ENCODE measurements at places on chromosomes 2 and 18.
A peak's percentile ranks its signal among the peaks of the same experiment; 100 is the strongest.

DNA sequence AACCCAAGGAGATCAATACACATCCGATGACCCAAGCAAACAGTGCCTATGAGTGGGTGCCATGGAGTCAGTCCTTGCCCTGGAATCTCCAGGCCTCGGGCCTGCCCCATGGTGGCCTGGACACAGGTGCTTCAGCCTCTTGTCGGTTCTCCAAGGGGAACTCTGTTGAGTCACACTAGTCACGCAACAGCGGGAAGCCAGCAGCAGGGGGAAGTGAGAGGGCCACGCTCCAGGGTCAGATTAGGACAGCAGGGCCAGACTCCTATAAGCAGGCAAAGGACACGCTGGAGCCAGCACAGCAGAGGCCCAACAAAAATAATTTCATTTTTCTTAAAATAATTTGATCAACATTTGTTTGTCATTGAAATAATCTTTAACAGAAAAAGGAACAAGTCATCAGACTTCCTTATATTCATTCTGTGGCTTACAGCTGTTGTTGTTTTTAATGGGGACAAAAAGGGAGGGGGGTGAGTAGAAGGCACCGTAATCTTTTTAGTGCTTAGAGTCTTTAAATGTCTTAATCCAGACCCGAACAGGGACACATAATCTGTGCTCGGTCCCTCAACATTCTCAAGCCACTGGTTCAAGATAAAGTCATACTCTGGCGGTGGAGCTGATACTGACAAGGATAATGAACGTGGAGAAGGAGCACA, 16.4 kb upstream of the ARMC9 start:
- no peak for DNase-seq

DNA sequence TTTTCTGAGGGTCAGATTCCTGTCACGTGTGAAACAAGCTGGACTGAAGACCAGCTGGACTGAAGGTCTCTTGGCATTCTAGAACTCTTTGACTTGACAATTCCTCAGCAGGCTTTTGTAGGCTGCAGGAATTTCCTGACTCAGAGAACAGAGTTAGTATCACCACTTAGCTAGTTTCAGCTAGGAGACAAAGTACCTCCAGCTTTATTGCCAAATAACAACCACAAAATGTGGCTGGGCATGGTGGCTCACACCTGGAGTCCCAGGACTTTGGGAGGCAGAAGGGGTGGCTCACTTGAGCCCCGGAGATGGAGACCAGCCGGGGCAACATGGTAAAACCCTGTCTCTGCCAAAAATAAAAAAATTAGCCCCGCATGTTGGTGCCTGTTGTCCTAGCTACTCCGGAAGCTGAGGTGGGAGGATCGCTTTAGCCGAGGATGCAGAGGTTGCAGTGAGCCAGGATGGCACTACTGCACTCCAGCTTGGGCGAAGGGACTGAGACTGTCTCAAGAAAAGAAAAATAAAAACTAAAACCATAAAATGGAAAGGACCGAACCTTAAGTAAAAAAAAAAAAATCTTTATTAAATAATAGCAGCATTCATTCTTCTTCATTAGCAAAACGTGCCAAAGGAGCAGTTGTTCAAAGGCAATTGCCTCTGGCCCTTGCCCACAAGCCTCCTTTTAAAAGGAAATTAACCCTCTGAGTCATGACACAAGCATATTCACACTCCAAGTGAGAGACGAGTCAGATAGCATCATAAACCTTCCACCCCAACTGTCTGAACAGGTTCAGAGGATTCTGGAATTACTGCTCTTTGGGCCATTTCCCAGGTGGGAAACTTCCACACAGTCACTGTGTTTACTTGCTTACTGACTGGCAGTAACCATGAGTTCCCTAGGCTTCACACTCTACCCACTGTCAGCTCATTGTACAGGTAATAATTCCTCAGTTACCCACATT, 88.9 kb downstream of the MYL12B start:
- DNase-seq: no peak

DNA sequence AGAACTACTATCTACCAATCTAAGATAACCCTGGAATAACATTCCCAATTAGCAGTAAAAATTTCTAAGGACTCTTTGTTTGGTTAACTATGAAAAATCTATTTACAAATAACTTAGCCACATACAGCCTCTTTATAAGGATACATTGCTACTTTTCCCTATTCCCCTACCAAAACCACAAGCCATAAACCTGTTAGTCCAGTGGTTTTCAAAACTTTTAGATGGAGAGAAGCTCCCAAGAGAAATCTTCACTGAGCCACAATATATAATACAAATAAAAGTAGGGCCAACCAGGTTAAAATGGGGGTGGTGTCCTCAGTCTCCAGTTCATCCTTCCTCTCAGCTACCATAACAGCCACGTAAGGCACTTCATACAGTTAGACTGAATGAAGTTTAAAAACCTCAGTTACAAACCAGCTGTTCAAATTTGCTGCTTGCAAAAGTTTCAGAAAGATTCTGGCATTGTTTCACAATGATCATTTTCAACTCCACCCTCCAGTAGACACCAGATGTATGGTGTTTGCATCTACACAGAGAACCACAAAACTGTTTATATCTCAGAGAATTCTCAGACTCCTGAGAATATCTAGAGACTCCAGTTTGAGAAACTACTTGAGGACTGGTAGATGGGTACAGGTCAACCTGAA, 26.0 kb downstream of the SOS1 start:
- no peak for DNase-seq

DNA sequence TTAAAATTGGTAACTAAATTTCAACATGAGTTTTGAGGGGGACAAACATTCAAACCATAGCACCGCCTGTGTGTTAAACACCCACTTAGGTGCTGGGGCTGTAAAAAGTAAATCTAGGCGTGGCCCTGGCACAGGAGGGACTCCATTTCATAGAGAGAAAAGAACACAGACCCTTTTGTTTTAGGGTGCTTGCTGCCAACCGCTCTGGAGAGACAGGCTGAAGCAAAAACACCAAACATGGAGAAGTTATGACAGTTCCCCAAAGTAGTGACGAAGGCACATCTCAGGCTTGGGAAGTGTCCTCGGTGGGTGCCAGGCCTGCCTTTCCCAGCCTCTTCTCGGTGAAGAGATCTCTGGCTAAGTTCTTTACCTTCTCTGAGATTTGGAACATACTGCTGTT, 5.1 kb downstream of the ACTG2 start:
- DNase-seq: no peak

DNA sequence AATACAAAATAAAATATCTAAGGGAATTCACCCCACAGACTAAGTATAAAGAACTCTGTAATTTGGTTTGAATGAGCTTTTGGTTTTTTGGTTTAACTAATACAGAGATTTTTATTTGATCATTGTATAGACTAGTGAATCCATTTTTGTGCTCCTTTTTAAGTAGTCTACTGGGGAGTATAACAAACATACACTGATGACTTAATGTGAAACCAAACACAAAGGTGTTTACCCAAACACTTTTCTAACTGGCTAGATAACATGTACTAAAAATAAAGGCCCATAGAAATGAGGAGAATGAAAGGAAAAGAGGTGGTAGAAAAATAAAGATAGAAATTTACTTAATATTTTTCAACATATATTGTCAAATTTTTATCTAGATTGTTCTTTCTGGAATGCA, 146.0 kb downstream of the NRXN1 start:
- no peak for DNase-seq

DNA sequence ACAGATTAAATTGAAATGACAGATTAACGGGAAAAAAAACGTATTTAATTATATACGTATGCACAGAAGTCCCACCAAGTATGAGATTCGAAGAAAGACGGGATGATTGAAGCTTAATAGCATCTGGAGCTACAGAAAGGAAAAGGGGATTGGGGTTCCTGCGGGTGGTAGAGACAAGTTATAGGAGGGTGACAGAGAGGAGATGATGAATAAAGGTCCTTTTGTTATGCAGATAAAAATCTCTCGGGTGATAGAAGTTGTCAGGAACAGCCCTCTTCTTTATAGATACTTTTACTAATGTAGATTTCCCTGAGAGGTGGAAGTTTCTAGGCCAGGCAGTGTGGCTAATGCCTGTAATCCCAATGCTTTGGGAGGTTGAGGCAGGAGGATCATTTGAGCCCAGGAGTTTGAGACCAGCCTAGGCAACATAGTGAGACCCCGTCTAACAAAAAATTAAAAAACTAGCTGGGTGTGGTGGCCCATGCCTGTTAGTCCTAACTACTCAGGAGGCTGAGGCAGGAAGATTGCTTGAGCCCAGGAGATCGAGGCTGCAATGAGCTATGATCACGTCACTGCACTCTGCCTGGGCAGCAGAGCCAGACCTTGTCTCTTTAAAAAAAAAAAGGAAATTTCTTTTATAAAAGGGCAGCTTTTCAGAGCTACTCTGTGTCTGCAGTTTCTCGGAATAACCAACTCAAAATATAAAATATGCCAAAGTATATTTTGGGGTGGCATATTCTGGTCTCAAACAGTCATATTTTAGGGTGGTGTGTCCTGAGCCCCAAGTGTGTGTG, 113.0 kb downstream of the STPG4 start:
- no peak for DNase-seq

GRCh38 chr18:32937597-32937996, 164.8 kb upstream of the KLHL14 start:
- DNase-seq: no peak

DNA sequence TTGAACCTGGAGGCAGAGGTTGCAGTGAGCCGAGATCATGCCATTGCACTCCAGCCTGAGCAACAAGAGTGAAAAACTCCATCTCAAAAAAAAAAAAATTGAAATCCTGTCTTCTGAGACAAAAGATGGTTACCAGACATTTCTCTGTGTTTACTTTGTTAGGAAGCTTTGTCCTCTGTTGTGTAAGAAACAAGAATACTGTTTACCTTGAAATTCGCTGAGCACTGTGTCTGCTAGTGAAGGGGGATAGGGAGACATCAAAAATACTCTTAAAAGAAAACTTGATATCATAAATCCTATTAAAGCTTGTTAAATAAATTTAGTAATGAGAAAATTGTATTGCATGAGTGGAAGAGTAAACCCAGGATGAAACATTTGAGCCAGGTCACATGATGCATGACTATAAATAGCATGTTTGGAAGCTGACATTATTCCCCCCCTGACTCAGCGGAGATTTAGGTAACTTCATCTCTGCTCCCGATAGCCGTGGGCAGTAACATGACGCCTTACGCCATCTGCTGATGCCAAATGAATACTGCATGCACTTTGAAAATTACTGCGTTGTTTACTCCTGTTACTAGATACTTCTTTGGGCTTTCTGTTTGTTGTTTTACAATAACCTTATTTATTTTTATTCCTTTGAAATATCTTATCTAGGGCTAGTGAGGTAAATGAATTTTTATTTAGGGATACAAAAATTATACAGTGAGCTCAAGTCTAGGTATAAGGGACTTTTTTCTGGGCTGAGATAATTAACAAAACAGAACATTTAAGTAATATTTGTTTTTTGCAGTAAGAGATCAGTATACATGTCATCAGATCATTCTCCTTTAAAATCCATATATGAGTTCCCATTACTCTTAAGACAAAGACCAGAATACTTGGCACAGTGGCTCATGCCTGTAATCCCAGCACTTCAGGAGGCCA, 134.9 kb downstream of the MAP3K20 start:
- peak; percentile 25 for DNase-seq

DNA sequence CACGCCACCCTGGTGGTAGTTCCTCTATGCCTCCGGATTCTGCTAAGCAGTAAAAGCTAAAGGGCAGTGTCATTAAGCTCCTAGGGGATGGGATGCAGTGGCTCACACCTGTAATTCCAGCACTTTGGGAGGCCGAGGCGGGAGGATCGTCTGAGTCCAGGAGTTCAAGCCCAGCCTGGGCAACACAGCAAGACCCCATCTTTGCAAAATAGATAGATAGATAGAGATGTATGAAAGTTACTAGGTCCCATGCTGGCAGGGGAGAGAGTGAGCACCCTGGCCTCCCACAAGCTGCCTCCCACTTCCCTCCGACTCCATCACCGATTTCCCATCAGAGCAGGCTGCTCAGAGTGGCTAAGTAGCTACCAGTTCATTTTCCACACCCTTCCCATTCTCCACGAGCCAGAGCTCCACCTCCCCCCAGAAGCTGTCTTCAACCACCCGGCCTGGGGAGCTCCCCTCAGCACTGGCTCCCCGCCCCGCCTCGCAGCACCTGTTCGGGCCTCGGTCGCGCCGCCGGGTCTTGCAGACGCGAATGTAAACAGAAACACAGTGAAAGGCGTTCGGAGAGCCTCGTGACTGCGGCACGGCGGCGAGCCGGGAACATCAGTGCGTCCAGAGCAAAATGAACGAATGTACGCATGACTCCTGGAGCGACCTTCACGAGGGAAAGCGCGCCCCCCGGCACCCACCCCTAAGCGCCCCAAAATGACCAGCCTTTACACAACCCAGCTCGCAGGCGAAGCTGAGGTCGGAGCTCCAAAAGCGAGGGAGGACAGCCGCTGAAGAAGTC, 598 bp upstream of the CEP68 start:
- DNase-seq: no peak

- DNase-seq: no peak
Observed at GRCh38 chr18:9925369-9925768, 11.6 kb downstream of the VAPA start.

DNA sequence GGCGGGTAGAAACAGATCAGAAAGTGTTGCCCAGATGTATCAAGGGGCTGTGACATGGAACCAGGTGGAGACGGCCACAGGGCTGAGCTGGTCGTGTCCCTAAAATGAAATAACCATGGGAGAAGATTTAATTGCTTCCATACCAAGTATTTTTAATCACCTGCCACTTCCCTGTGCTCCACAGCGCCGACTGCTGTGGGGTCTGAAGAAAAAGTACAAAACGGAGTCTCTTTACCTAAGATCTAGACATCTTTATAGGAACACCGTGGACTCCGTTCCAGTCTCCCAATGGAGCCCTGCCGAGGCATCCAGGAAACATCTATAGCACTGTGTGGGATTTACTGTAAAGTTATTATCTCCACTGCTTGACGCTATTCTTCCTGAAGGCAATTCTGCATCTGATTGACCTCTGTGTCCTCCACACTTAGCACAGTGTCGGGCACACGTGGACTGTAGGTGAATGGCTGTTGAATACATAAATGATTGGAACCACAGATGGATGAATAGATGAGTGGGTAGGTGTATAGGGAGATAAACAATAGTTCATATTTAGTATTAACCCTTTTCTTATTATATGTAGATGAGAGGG, 21.6 kb upstream of the GYPC start:
- DNase-seq: peak; percentile 22

GRCh38 chr2:29295845-29296244, 180.6 kb downstream of the CLIP4 start:
- DNase-seq: no peak
